H9 (cell line): ENCODE measurements at places on chromosomes 16 and 17.

DNA sequence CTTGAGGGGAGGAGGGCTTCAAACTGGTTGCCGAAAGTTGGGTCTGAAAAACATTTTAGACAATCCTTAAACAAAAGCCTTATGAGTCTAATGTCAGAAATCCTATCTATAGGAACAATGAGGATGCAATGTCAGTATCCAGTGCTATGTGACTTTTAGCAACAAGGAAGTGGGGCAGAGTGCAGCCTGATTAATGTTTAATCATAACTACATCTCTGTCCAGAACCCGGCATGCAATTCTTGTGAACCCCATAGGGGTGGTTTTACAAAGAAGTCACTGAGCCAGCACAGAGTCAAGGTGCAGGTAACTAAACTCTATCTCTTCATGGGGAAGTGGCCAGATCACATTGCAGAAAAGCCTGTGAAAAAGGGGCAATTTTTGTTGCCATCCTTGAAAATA, 267.5 kb downstream of the HS3ST4 start:
- H3K4me1 ChIP-seq = no peaks in the 10 kb centered on the region
- H3K36me3 ChIP-seq = no peaks in the 10 kb centered on the region
- DNase-seq = no peak
- H3K27me3 ChIP-seq = no peaks in the 10 kb centered on the region

GRCh38 chr17:48207776-48208544, 100.4 kb downstream of the SNX11 start:
- H3K27ac ChIP-seq = no peak overlapping the region
- no peak for DNase-seq
- H3K27me3 ChIP-seq = no peaks in the 10 kb centered on the region
- no peak overlapping the region for H3K4me3 ChIP-seq

DNA sequence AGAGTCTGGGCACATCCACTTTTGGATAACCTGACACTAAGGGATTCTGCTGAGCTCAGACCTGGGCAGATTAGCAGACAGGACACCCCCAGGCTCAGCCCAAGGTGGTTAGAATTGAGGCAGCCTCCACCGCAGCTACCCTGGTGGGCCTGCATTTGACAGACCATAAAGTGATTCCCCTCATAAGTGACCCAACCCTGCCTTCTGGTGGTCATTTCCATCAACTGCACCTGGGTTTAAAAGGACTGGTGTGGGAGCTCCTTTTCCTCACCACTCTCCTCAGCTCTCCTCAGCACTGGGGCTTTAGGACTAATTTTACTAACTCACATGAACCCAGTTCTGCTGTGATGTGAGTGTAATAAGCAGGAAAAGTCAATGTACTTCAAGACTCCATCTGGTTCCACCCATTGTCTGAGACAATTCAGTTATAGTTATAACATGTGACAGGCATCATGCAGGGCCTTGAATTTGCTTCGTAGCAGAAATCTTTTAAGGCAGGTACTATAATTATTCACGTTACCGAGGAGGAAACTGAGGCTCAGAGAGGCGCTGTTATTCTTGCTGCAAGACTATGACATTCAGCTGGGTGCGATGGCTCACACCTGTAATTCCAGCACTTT, 42.5 kb downstream of the MYH3 start:
- no peaks in the 10 kb centered on the region for H3K36me3 ChIP-seq
- peak; percentile 86 for DNase-seq
- no peaks in the 10 kb centered on the region for H3K27me3 ChIP-seq
- no peak overlapping the region for H3K4me3 ChIP-seq

- no peak overlapping the region for H3K4me3 ChIP-seq
- H3K27me3 ChIP-seq = no peaks in the 10 kb centered on the region
- H3K27ac ChIP-seq = no peak overlapping the region
- H3K36me3 ChIP-seq = no peaks in the 10 kb centered on the region
- no peaks in the 10 kb centered on the region for H3K4me1 ChIP-seq
Observed at GRCh38 chr17:64742326-64742725, 80.2 kb upstream of the SMURF2 start.

- no peak for DNase-seq
- no peaks in the 10 kb centered on the region for H3K27me3 ChIP-seq
- no peak overlapping the region for H3K4me3 ChIP-seq
Observed at GRCh38 chr16:54822492-54822891, 108.2 kb upstream of the IRX5 start.

DNA sequence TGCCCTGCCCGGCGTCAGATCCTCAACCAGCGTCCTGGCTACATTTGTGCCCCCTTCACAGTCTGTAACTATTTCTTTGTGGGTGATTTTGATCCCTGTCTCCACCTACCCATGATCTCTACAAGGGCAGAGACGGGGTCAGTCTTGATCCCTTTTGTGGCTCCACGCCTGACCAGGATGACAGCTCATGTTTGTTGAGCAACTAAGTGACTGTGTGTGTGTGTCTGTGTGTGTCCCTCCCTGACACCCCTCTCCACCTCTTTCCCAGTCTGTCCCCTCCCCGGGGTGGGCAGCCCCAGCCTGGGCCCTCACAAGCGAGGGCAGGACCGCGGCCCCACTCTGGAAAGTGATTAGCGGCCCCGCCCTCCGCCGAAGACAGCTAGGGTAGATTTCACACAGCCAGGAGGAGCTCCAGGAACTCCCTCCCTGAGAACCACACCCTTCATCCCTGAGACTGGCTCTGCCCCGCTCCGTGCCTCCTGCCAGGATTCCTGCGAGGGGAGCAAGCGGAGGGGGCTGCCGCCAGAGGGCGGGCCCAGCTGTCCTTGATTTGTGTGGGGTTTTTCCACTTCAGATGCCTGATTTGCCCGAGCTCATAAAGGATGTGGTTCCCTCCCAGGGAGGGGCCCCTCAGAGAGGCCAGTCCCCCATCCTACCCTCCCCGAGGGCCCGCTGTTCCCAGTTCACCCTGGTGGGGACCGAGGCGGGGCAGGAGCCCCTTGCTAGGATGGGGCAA, 5.3 kb upstream of the HS3ST6 start:
- peaks cover 2% of the 10 kb centered on the region; the same call in 1 of the 3 replicates for H3K36me3 ChIP-seq
- H3K4me3 ChIP-seq = 0 out of 3 replicates have a peak overlapping the region, but pooled peaks have one; percentile 5
- DNase-seq = peak; percentile 91
- peaks cover 23% of the 10 kb centered on the region; the same call in 1 of the 2 replicates for H3K27me3 ChIP-seq
- H3K4me1 ChIP-seq = no peaks in the 10 kb centered on the region; the same call in 1 of the 2 replicates

GRCh38 chr17:43907998-43908721, 824 bp upstream of the MPP2 start:
- H3K4me3 ChIP-seq = peak overlapping the region; percentile 89
- H3K27me3 ChIP-seq = no peaks in the 10 kb centered on the region
- H3K27ac ChIP-seq = no peak overlapping the region
- no peaks in the 10 kb centered on the region for H3K36me3 ChIP-seq
- DNase-seq = peak; percentile 86
- no peaks in the 10 kb centered on the region; the same call in 1 of the 2 replicates for H3K4me1 ChIP-seq

DNA sequence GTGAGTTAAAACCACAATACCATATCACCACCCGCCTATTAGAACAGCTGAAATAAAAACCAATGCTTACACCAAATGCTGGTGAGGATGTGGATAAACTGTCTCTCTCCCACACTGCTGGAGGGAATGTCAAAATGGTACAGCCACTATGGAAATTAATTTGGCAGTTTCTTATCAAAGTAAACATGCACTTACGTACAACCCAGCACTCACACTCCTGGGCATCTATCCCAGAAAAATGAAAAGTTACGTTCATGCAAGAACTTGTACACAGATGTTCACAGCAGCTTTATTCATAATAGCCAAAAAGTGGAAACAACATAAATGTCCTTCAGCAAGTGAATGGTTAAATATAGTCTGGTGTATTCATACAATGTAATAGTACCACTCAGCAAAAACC, 173.2 kb upstream of the MYOCD start:
- H3K27ac ChIP-seq = no peak overlapping the region
- no peaks in the 10 kb centered on the region for H3K36me3 ChIP-seq
- no peak for DNase-seq

DNA sequence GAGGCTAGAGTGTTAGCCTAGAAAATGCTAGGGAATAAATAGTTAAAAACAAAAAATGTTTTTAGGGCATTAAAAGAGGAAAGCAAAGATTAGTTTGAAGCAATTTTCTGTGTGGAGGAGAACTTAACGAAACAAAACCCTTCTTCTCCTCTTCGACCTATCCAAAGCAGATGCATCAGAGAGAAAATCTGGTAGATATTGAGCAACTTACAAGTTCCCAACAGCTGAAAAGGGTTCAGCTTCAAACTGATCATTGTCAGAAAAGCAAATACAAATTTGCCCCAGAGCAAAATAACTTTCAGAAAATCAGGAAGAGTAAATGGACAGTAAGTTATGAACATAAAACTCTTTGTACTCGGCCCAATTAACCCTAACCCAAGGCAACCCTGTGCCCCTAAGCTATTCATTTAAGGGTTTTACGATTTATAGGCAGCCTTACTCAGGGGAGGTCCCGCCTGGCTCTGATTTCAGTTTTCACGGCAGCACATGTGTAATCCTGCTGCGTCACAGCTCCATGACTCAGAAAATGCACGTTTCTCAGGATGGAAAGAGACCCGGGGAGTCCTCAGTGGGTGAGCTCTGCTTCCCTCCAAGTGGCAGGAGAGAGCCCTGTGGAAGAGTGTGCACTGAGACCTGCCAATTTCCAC, 405.7 kb upstream of the SALL1 start:
- H3K4me1 ChIP-seq = no peaks in the 10 kb centered on the region
- DNase-seq = no peak
- peaks cover 2% of the 10 kb centered on the region; the same call in 1 of the 2 replicates for H3K27me3 ChIP-seq
- H3K27ac ChIP-seq = no peak overlapping the region
- no peak overlapping the region for H3K4me3 ChIP-seq
- no peaks in the 10 kb centered on the region for H3K36me3 ChIP-seq

GRCh38 chr16:4052096-4052495, 64.1 kb downstream of the ADCY9 start:
- no peaks in the 10 kb centered on the region; the same call in 1 of the 2 replicates for H3K4me1 ChIP-seq
- H3K27ac ChIP-seq = no peak overlapping the region
- H3K4me3 ChIP-seq = no peak overlapping the region
- no peaks in the 10 kb centered on the region for H3K27me3 ChIP-seq

DNA sequence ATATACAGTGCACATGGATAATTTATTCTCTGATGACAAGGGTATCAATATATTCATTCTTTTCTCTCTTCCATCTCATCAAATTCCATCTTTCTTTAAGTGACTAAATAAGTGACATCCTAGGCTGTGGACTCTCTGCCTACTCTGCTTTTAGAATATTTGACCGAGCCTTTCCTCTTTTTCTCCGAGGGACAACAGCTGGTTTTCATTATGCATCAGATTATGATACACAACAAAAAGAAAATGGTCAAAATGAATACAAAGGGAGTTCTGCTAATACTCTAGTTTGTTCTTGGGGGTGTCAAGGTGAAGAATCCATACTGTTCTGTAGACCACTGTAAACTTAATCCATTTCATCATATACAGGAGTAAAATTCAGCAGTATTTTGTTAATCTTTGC, 942.6 kb downstream of the KCNJ2 start:
- no peak overlapping the region for H3K27ac ChIP-seq
- no peaks in the 10 kb centered on the region for H3K36me3 ChIP-seq
- 0 out of 2 replicates have a peak, but pooled peaks cover 2% of the 10 kb centered on the region for H3K4me1 ChIP-seq
- no peak for DNase-seq
- H3K4me3 ChIP-seq = no peak overlapping the region

DNA sequence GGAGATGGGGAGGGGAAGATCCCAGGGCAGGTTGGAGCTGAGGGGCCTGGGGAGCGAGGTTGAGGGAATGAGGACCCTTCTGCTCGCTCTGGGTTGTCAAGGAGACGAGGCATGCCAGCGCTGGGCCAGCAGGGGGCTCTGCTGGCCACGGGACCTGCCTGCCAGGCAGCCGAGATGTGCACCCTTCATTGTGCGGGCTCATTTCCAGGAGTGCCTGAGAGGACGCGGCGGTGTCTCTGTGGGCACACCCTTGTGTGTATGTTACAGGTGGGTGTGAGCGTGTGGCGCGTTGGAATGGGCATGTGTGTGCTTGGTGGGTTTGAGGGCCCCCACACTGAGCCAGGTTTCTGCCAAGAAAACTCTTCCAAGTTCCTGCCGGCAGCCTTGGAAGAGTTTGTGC, 15.9 kb downstream of the ARHGAP23 start:
- DNase-seq = peak; percentile 92
- H3K27ac ChIP-seq = no peak overlapping the region
- peaks cover 9% of the 10 kb centered on the region; the same call in 1 of the 2 replicates for H3K4me1 ChIP-seq
- H3K27me3 ChIP-seq = no peaks in the 10 kb centered on the region
- peaks cover 10% of the 10 kb centered on the region for H3K36me3 ChIP-seq
- H3K4me3 ChIP-seq = no peak overlapping the region

- no peak overlapping the region for H3K27ac ChIP-seq
- H3K27me3 ChIP-seq = peaks cover 4% of the 10 kb centered on the region; the same call in 1 of the 2 replicates
- peaks cover 10% of the 10 kb centered on the region for H3K36me3 ChIP-seq
- no peaks in the 10 kb centered on the region for H3K4me1 ChIP-seq
- DNase-seq = peak; percentile 77
Observed at GRCh38 chr17:73650140-73650539, 5.9 kb upstream of the SDK2 start.

DNA sequence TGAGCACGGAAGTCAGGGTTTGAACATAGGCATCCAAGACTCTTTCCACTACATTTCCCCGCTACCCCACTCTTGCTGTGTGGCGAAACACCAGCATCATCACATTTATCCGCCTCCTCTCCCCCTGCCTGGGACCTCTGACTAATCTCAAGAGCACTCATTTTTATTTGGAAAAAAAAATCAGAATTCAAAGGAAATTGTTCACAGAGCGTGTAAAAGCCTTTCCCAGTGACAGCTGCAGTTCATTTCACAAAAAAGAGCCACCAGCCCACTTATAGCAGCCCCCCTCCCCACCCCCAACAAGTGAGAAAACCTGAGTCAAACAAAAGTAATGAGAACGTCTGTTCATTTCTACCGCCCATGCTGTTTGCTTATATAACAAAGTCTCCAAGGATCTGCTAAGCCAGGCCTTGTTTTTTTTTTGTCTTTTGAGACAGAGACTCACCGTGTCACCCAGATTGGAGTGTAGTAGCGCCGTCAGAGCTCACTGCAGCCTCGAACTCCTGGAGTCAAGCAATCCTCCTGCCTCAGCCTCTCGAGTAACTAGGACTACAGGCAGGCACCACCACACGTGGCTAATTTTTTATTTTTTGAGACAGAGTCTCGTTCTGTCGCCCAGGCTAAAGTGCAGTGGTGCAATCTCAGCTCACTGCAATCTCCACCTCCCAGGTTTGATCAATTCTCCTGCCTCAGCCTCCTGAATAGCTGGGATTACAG, 48.3 kb upstream of the HAPSTR1 start:
- DNase-seq = no peak
- H3K4me1 ChIP-seq = no peaks in the 10 kb centered on the region
- no peak overlapping the region for H3K4me3 ChIP-seq

- H3K36me3 ChIP-seq = no peaks in the 10 kb centered on the region
- no peaks in the 10 kb centered on the region for H3K27me3 ChIP-seq
- DNase-seq = no peak
Observed at GRCh38 chr17:21368545-21369246, 7.5 kb upstream of the KCNJ12 start.
